ENCODE measurements at places on chromosomes 5 and 9. TPM values are rescaled to one million over a fixed set of nuclear protein-coding genes. Genes with fewer than 3 reads are reported as not detected.

EIF4E1B gene
- total RNA-seq: not detected

ROR2 gene
- total RNA-seq: 20.9 TPM

SHOC1 gene
- total RNA-seq: under 0.01 TPM

ZNF462 gene
- 17.0 TPM for total RNA-seq

TSLP gene
- total RNA-seq: 5.7 TPM

Data from smooth muscle cell of trachea (primary cell).